Effector CD8-positive, alpha-beta T cell (primary cell): ENCODE measurements at places on chromosomes 13 and 19.

DNA sequence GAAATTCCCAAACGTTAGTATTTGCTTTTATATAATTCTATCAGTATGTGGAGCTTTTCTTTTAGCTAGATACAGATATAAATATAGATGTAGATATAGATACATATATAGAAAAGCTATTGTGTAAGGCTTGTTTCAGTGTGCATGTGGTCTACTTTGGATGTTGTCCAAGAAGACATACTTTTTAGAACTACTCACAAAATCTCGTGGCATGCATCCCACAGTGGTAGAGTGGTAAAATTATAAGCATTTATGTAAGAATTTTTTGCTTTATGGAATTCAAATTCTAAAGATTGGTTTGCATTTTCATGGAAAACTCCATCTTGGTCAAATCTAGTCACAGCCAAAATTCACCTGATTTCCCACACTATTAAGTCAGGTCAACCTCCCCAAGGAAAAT, 880.4 kb downstream of the EFNB2 start:
- no peak for DNase-seq

GRCh38 chr19:50024719-50025021, 502 bp downstream of the VRK3 start:
- no peak for DNase-seq

DNA sequence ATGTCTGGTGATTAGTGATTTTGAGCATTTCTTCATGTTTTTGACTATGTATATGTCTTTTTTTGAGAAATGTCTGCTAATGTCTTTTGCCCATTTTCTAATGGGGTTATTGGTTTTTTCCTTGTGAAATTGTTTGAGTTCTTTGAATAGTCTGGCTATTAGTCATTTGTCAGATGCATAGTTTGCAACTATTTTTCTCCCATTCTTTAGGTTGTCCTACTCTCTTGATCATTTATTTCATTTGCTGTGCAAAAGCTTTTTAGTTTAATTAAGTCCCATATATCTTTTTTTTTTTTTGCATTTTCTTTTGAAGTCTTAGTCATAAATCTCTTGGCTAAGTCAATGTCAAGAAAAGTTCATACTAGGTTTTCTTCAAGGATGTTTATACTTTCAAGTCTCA, 449.8 kb downstream of the DACH1 start:
- DNase-seq: no peak

- DNase-seq: no peak
These were observed 1.3 kb downstream of the TDRD12 start for GRCh38 chr19:32720936-32721250.

DNA sequence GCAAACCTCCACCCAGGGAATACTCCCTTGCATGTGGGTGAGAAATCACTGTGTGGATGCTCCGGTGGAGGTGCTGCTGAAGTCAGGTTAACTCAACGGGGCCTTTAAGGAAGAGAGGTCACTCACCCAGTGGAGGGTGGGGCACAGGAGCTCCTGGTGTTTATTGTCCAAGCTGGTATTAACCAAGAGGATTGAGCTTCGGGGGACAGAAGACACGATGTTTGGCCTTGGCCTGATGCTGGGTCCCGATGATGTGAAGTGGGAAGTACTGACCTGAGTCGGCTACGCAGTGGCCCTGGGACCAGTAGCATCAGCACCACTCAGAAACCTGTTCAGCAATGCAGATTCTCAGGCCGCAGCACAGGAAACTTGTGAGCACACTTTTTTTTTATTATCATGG, 85.7 kb upstream of the WASF3 start:
- DNase-seq: no peak

- DNase-seq: no peak
These were observed 23.8 kb downstream of the PEPD start for GRCh38 chr19:33497778-33498175.
